ENCODE measurements at places on chromosomes 2 and 18.

DNA sequence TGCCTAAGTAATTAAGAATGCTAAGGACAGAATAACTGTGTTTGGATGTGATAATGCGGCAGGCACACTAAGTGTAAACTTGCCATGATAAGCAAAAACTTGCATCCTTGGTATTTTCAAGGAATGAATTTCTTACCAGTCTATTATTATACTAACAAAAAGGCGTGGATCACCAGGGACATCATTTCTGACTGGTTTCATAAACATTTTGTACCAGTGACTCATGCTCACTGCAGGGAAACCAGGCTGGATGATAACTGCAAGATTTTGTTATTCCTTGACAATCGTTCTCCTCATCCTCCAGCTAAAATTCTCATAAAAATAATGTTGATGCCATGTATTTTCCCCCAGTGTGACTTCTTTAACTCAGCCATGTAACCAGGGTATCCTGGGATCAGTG lies 289.5 kb downstream of the CDCA7 start:
- no peak for DNase-seq

DNA sequence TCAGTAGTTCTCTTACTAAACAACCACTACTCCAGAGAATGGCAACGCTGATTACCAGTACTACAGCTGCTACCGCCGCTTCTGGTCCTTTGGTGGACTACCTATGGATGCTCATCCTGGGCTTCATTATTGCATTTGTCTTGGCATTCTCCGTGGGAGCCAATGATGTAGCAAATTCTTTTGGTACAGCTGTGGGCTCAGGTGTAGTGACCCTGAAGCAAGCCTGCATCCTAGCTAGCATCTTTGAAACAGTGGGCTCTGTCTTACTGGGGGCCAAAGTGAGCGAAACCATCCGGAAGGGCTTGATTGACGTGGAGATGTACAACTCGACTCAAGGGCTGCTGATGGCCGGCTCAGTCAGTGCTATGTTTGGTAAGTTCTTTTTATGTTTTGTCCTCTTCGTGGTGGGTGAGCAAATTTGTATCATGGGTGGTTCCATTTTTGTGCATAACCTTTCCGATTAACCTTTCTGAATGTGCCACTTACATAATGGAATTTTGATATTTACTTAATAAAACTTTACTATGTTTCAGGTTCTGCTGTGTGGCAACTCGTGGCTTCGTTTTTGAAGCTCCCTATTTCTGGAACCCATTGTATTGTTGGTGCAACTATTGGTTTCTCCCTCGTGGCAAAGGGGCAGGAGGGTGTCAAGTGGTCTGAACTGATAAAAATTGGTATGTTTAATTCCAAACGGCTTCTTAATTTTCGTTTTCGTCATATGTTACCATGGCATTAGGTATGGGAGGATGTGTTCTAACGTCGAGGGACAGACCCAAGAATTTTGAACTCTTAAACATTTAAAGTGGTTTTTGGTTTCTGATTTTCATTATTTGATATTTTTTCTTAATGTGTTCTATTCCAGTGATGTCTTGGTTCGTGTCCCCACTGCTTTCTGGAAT lies 1.3 kb downstream of the SLC20A1 start:
- no peak for DNase-seq

DNA sequence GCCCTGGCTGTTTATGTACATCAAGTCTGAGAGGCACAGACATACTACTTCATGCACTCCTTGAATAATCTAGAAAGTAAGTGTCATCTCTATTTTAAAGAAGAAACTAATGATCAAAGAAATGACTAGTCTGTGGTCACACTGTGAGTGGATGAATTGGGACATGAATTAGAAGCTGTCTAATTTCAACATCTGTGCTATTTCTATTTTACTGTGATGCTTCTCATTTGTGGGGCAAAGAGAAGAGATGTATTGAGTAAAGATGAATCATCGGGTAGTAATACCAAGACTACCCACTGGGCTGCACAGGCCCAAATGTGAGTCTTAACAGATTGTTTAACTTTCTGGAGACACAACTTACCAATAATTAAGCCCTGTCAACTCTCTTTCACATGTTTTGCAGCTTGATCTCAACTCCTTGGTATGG lies 42.4 kb upstream of the MTIF2 start:
- DNase-seq, result no peak

GRCh38 chr18:75132931-75133525 lies 75.9 kb downstream of the PTGR3 start:
- no peak for DNase-seq

- no peak for DNase-seq
Measured at GRCh38 chr2:133726973-133727372, 158.7 kb upstream of the NCKAP5 start.

- DNase-seq, result no peak
Measured at GRCh38 chr2:209908511-209908910, 93.9 kb upstream of the RPE start.

GRCh38 chr2:106566050-106566449 lies 78.9 kb downstream of the CD8B2 start:
- no peak for DNase-seq

DNA sequence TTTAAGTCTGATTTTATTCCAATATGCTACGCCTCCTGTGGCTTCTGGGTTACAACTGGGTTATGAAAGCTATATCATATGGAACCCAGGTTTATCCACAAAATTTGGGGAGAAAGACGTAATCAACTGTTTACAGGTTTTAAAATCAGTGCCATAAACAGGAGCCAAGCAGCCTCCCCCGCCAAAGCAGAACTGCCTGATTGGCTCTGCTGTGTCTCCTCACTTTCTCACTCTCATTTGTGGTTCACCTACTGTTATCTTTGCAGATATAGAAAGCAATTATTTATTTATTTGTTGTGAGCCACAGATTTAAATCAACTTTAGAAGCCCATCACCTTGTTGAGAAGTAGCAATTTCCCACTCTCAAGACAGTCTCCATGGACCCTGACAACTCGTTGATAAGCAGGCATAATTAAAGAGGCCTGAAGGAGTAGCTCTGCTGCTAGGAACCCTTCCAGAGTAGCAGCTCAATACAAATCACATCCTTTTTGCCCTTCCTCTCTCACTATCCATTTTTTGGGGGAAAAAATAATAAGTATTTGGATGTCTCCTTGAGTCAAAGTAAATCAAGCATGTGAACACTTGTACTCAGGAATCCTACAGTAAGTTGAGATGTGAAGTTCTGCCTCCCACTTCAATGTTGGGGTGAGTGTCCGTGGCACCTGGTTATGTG lies 191.0 kb upstream of the CCDC150 start:
- DNase-seq, result no peak

GRCh38 chr2:6921321-6921922 lies 4.2 kb downstream of the RNF144A start:
- no peak for DNase-seq

DNA sequence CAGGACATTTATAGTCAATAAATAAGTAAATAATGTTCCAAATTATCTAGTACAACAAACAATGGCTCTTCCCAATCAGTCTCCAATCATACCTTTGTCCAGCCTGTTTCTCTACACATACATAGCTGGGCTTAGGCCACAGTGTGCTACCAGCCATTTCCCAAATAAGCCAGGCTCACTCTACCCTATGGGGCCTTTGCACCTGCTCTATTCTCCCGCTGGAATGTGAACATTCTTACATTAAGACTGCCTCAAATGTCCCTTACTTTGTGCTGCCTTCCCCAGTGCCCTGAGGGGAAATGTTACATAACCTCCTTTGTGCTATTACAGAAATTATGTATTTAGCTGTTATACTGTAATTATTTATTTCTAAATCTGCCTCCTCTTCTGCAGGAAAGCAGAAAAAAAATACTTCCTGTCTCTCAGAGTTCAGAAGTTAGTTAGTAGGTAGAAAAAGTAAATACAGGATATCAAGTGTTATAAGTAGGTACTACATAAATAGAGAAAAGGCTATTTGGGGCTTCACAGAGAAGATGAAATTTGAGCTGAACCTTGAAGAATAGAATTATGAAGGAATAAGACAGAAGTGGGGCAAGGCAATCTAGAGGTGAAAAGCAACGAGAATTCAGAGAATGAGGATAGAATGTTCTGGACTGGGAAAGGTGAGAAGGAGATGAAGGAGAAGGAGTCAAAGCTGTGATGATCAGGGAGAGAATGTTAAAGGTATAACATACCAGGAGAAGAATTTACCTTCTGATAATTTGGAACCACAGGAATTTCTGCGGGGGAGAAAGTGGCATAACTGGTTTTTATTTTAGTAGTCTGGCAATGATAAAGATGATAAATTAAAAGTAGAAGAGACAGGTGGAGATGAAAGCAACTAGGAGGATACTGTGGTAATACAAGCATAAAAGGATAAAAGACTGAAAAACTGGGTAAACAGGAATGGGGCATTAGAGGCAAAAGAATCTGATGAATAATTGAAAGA lies 37.0 kb downstream of the ROCK1 start:
- DNase-seq, result no peak

- no peak for DNase-seq
Measured at GRCh38 chr2:112157472-112157871, 19.3 kb downstream of the FBLN7 start.

DNA sequence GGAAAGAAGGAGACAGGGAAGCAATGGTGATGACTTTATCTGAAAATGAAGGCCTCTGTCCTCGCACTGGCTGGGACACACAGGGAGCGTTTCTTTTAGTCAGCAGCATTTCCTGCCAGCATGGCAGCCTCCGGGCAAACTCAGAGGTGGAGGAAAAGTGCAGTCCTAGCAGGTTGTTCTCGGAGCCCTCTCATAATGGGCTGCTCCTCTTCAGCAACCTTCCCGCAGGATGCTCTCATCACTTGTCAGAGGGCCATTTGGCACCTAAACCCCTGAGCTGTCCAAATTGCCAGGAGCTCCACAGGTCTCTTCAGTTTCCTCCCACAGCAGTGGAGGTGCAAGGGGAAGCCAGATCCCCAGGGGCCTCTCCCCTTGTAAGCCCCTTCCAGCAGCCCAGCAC lies 6.2 kb downstream of the STK39 start:
- DNase-seq, result no peak

DNA sequence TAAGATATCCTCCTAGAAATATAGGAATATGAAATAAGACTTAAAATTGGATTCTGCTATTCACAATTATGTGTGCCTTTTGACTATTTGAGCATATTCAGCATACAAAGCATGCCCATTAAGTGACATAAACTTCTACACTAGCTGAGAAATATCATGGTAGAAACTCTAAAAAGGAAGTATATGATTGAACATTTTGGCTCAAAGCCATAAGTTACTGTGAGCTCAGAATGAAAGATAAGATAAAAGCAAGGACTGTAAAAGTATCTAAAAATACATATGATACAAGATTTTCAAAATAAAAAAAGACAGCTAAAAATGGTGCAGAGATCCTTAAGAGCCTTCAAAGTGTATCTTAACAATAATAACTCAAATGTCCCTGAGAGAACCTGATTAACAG lies 340.5 kb upstream of the SLC39A10 start:
- no peak for DNase-seq

- no peak for DNase-seq
Measured at GRCh38 chr2:194343167-194343566, 1313.9 kb upstream of the SLC39A10 start.

All from stimulated activated CD8-positive, alpha-beta memory T cell treated with anti-CD3 and anti-CD28 coated beads, Interleukin-7, amount 100 ng/mL, for 1 hour (primary cell).